NB4 (cell line): ENCODE measurements at places on chromosomes 7 and 10.

DNA sequence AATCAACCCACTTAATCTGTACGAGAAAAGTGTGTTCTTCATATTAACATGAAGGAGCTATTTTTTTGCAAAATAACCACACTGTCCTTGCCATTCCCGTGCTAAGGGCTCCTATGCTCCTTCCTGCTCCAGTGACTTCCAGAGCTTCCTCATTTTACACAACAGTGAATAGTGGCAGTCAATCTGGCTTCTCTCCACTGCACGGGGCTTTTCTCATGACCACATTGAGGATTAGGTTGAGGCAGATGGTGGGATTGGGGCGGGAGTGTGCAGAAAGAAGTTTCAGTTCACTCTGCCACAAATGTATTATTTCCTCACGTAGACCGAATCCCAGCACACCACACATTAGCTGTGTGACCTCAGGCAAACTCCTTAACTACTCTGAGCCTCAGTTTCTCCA lies 235.1 kb downstream of the ARHGAP12 start:
- DNase-seq = no peak

- no peak for DNase-seq
Measured at GRCh38 chr7:51009716-51010496, 227.2 kb upstream of the GRB10 start.

DNA sequence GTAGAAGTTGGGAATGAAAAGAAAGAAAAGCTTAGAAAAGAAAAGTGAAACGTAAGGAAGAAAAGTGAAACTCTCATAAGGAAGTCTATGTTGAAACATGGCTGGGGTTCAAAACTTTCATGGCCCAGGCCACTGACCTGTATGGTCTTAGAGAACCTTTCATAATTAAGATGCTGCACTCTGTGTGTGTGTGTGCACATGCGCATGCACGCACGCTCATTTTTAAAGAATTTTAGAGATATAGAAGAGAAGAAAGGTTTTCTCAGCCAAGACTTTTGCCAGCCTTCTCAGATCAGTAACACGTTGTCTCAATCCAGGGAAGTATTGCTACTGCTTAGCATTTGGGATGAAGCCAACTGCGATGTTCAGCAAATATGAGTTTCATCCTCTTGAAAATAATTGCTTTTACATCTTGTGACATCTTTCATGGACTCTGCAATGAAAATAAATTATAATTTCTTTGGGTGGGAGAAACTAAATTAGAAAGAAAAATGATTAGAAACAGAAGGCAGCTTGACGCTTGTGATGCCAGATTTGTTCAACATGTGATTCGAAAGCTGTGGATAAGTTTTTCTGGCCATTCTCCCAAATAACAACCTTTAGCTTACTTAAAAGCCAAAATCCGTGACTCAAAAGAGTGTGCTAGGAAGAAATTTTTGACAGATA lies 16.2 kb upstream of the SLC26A4 start:
- DNase-seq = no peak

- no peak for DNase-seq
Measured at GRCh38 chr10:43970717-43971116, 322.0 kb upstream of the ZNF32 start.

DNA sequence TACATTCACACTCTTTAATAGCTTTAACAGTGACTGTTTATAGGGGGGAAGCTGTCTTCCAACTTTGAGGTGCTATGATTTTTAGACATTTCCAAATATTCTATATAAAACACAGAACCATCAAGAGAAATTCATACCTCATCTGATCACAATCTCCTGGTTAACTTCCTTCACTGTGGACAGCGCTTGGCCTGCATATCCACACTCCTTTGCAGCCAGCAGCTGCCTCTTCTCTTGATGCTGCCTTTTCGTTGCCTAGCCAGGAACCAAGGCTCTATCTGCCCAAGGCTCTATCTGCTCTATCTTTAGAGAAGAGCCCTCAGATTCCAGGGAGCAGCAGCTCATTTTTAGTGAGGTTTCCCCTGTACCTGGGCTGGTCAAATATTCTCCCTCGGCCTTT lies 252.0 kb downstream of the PTEN start:
- no peak for DNase-seq

- no peak for DNase-seq
Measured at GRCh38 chr10:84946904-84947303, 618.5 kb downstream of the CCSER2 start.

DNA sequence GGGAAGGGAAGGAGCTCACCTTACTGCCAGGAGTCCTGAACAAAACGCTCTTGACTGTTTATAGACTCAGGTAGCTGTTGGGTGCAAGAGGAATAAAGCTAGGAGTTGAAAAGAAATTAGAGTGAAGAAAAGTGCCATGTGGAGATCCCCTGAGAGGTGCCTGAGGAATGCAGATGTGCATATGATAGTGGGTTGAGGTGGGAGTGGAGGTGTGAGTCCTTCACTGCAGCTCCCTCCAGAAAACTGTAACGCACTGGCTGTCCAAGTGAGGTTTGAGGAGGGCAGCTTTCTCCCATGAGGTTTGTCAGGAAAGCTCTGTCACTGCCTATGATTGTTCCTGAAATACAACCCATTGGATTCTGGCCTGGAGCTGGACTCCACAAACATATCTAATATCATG lies 904.8 kb upstream of the POT1 start:
- DNase-seq = no peak

GRCh38 chr7:112079673-112080072 lies 126.5 kb downstream of the DOCK4 start:
- DNase-seq = no peak
